NCI-H2081 treated with DMSO at 0.1 percent for 48 hours (cell line): ENCODE measurements at places on chromosomes 6 and 20.

- no peak for DNase-seq
Measured at GRCh38 chr6:12034837-12035236, 22.7 kb downstream of the HIVEP1 start.

GRCh38 chr6:150567380-150567779 is 32.3 kb upstream of the PLEKHG1 start:
- DNase-seq, result no peak

DNA sequence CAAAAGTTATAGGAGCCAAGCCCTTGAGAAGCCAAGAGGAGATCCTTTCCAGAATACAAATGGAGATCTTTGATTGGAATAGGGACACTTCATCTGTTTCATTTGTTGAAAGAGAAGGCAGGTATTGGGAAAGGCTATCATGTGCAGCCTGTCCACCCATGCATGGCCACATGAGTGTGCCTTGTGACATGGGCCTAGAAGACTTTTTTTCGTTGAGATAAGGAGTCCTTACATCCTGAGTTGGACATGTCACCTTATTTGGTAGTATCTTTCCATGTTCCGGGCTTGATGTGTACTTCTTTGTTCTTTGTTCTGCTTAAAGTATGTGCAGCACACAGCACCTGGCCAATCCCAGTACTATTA is 42.1 kb upstream of the SYNCRIP start:
- DNase-seq, result no peak

GRCh38 chr20:48839154-48839917 is 11.5 kb upstream of the PREX1 start:
- no peak for DNase-seq

DNA sequence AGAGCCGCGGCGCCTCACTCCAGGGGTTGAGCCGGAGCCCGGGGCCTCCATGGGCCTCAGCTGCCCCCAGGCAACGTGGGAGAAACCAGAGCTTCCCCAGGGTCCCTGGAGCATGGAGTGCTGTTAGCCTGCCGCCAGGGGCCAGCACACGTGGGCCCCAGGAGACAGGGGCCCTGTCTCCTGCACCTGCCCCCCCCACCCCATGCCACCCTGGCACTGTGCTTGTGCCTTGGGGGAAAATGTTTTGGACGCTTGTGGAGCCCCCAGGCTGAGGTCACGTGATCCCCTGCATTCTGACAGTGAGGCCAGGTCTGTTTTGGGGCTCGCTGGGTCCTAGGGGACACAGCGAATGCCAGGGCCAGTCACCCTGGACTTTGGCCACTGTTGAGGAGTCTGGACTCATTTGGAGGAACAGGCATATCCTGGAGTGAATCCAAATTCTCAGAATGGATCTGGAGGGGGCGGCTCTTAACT is 30.2 kb upstream of the MPC1 start:
- DNase-seq, result no peak
